KBM-7 (cell line): ENCODE measurements at places on chromosomes 1 and 21.

GRCh38 chr1:95388031-95388430 lies 154.0 kb downstream of the RWDD3 start:
- DNase-seq = no peak

- no peak for DNase-seq
Measured at GRCh38 chr1:83500531-83500930, 498.4 kb downstream of the TTLL7 start.

GRCh38 chr1:216054600-216054999 lies 368.6 kb downstream of the USH2A start:
- DNase-seq = no peak

DNA sequence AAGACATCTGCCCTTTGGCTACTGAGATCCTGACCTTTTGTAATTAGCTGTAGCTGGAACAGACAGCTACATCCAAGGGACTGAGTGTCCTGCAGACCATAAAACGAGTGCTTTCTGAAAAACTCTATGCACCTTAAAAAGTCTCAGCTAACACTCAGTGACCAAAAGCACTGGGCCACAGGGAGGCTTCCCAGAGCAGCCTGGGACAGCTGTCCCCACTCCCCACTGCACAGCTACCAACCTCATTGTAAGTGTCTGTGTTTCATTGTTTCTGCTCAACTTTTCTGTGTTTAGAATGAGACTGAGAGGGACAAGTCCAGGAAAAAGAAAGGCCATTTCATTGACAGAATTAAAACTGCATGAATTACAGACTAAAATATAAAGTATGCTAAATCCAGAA lies 80.7 kb downstream of the SMYD2 start:
- no peak for DNase-seq

GRCh38 chr1:111553196-111553595 lies 49.8 kb upstream of the ADORA3 start:
- no peak for DNase-seq

DNA sequence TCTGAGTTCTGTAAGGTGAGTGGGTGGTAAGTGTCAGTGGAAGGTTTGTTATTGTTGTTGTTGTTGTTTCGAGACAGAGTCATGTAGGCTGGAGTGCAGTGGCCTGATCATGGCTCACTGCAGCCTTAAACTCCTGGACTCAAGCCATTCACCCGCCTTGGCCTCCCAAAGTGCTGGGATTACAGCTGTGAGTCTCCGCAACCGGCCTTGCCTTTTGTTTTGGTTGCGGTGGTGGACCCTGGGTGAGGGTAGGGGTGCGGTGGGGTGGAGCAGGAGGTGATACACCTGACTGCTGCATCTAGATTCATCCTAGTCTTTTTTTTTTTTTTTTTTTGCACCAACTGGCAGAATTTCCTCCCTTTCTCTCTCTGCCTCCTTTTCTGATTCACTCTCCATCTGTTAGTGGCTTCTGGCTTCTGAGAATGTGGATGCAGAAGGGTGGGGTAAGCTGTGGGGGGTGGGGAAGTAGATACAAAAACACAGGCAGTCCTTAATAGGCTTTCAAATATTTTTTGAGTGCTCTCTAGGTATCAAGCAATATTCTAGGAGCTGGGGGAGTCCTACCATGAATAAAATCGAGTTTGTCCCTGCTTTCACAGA lies 4.6 kb upstream of the GMEB1 start:
- DNase-seq = no peak

GRCh38 chr1:172893146-172893841 lies 157.4 kb downstream of the TNFSF18 start:
- DNase-seq = no peak

DNA sequence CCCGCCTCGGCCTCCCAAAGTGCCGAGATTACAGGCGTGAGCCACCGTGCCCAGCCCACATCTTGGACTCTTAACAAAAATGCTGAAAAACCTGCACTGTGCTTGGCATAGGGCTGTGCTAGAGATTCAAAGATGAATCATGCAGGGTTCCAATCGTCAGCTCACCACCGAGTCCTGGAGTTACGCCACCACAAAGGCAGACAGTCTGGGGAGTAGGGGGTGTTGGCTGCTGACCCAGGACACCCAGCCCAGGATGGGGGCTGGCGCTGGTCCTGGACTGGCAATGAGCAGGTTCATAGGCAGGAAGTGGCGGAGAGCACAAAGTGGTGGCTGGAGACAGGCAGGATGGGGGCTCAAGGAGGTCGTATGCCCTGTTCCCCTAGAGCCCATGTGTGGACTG lies 16.0 kb downstream of the PSRC1 start:
- no peak for DNase-seq

- no peak for DNase-seq
Measured at GRCh38 chr1:46421739-46422138, 27.6 kb downstream of the FAAH start.

- DNase-seq = peak; percentile 34
Measured at GRCh38 chr1:155833665-155834295, 23.2 kb downstream of the GON4L start.

- no peak for DNase-seq
Measured at GRCh38 chr1:56626546-56626945, 18.6 kb upstream of the PRKAA2 start.
